ENCODE measurements at places on chromosomes 3 and 15.

DNA sequence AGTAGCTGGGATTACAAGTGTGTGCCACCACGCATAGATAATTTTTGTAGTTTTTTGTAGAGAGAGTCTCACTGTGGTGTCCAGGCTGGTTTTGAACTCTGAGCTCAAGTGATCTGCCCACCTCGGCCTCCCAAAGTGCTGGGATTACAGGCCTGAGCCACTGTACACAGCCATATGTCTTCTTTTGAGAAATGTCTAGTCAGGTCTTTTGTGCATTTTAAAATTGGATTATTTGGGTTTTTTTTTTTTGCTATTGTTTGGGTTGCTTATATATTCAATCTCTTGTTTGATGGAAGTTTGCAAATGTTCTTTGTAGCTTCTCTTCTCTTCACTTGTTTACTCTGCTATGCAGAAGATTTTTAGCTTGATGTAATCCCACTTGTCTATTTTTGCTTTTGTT lies 6.2 kb upstream of the ARPP19 start:
- DNase-seq = no peak

- no peak for DNase-seq
Measured at GRCh38 chr3:33124638-33125037, 10.8 kb downstream of the CRTAP start.

DNA sequence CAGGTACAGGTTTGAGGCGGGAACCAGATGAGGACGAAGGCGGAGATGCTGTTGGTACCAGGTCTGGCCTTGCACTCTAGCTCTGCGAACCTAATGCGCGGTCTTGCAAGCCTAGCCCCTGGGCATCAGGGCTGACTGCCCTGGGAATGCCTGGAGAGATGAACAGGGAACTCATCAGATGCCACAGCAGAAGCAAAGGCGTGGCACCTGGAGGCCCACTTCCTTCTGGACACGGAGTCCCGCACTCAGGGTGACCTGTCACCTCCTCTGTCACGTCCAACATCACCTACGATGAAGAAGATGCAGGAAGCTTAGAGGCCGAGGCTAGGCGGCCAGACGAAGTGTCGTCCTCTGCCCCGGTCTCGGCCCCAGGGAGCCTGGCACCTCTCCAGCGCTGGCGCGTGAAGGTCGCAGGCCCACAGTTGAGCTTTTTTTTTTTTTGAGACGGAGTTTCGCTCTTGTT lies 9.4 kb downstream of the RPLP1 start:
- no peak for DNase-seq

GRCh38 chr15:97087006-97087741 lies 756.7 kb downstream of the NR2F2 start:
- no peak for DNase-seq

DNA sequence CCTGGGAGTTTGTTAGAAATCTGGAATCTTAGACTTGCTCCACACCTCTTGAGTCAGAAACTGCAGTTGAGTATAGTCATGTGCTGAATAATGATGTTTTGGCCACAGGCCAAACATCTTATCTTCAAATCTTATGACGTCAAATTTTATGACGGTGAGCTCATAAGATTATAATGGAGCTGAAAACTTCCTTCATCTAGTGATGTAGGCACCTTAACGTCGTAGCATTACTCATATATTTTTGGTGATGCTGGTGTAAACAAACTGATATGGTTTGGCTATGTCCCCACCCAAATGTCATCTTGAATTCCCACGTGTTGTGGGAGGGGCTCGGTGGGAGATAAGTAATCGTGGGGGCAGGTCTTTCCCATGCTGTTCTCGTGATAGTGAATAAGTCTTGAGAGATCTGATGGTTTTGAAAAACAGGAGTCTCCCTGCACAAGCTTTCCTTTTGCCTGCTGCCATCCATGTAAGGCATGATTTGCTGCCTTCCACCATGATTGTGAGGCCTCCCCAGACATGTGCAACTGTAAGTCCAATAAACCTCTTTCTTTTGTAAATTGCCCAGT lies 268.0 kb upstream of the PROK2 start:
- no peak for DNase-seq

DNA sequence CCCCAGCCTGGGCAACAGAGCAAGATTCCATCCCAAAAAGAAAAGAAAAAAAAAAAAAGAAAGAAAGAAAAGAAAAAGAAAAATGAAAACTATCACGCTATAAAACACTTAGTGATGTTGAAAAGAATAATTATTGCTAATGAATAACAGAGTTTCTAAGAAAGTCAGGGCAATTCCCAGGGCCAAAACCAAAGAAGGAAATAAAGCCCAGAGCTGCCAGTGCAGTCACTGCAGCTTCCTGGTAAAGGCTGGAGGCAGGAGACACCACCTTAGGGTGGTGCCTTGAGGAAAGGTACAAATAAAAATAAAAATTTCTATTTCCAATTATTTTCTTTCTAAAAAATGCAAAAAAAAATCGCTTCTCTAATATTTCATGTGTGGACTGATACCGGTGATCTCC lies 19.7 kb upstream of the UACA start:
- no peak for DNase-seq

- no peak for DNase-seq
Measured at GRCh38 chr15:92877000-92877399, 23.1 kb upstream of the CHD2 start.

DNA sequence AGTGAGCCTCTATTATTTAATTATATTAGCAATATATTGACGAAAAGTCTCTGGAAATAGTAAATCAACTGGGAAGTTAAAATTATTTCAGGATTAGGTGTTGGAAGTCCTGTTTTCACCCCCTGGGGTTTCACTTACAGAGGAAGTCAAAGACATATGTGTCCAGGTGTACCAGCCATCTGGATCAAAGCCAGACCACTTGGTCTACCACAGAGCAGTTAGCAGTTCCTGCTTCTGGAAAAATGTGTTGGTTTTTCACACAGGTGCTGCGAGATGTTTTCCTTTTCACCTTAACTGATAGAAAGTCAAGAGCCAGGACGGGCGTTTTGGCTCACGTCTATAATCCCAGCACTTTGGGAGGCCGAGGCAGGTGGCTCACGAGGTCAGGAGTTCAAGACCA lies 13.1 kb downstream of the MME start:
- DNase-seq = no peak

DNA sequence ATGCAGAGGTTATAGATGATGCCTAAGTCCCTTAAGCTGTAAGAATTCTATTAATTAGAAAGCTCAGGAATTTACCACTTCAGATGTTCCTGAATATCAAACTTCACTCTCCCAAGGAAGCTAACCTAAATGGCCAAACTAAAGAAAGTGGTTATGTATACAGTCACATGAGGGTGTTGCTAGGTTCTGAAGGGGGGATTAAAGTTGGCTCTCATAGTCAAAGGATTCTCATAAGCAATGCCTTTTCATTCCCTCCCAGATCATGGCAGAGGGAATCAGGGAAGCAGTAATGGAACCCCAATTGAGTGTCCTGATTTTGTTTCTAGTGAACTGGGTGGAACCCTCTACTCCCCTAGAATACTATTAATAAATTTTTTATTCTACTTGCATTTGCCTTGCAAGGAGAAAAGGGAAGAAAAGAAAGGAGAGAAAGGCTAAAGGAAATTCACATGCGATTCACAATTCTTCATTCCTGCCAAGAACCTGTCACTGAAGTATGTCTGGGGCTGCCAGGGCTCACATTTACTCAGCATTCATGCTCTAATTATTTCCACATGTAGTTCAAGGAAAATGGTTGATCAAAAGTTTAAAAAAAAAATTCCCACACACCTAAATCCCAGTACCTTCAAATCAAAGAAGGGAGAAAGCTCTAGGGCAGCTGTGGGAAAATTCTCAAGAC lies 25.1 kb downstream of the FSTL1 start:
- DNase-seq = no peak

DNA sequence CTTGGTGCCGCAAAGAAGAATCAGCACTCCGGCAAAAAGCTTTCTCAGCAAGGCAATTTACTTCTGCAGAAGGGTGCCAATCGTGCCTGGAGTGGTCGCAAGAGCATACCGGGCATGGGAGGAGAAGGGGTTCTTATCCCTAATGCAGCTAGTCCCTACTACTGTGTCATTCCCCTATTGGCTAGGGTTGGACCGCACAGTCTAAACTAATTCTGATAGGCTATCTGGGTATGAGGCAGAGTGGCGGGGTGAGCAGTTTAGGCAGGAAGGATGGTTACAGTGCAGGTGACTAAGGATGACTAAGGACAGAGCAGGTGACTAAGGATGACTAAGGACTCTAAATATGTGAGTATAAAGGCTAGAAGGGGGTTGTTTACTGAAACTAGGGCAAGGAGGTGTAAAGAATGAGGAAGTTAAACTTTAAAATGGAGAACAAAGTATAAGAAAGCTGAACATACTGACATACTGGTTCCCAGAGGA lies 52.9 kb downstream of the PGBD4 start:
- peak; percentile 72 for DNase-seq

GRCh38 chr3:182058488-182058887 lies 346.8 kb downstream of the SOX2 start:
- no peak for DNase-seq

DNA sequence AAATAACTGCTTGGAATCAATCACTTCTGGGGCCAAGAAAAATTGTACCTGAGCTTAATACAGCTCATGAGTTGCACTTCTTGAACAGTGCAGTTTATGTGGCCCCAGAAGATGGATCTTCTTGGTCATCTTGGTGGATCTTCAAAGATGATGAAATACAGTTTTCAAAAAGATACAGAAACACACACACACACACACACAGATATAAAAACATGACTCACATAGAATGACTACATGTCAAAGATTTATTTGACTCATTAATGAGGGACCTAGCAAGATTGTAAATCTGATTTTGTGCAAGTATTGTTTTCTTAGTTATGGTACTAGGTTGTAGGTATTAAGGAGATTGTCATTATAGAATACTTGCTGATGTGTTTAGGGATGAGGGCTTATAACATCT lies 32.6 kb downstream of the PDCD6IP start:
- DNase-seq = no peak

DNA sequence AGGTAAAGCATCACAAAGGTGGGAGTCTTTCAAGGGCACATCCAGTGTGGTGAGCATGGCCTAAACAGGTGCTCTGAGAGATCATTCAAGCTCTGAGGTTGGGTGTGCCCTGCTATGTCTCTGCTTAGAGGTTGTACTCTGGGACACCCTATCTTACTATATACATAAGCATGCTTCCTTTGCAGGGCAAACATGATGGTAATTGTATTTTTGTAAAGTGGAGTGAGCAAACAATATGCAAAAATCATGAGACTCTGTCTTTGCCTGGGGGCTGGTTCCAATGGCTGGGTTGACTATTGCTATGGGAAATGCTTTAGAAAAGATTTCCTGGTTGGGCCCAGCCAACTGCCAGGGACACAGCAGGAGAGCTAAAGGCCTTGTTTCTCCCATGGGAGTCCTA lies 315.1 kb upstream of the TLE3 start:
- DNase-seq = no peak

- DNase-seq = no peak
Measured at GRCh38 chr15:65132878-65133547, 595 bp downstream of the PDCD7 start.

DNA sequence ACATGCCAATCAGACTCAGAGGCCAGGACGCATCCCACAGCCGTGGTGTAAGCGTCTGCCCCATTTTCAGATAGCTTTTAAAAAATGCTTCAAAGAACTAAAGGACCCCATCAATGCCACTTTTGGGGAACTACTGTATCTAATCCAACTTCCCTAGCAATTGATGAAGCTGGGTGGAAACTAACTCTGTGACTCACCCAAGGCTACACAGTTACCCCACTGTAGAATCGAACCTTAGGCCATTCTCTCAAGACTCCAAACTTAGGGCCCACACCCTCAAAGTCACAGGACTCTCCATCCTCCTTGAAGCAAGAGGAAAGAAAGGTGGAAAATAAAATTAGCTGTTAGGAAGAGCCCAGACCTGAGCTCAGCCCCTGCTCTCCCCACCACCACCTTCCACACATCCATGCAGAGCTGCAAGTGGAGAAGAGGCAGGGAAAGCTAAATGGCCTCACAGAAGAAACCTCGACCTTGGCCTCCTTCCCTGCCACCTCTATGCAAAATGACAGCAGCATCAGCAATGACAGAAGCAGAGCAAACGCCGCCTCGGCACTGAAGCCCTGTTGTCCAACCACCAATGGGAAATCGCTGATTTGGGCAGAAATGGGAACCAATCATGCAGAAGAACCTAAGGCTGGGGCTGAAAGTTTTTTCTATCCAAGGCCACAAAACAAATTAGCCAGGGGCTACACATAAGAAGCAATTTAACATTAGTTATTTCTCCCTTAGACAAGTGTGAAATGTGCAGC lies 22.2 kb downstream of the ANP32A start:
- no peak for DNase-seq

DNA sequence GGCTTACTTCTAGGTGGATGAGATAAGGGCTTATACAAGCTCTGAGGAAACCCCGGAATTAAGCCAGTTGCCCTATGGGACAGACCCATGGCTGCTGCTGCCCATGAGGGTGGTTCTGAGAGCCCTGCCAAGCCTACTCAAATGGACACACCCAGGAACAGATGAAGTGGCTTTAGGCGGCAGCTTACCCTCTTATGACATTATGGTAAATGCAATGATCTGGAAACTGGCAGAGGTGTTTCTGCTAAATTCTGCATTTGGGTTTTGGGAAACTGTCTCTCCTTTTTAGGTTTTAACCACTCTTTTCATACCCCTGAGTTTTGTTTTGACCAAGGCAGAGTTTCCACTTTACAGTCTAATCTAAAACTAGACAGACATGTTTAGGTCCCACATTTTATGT lies 9.0 kb upstream of the ZBED2 start:
- no peak for DNase-seq

GRCh38 chr15:81254916-81255290 lies 58.2 kb downstream of the IL16 start:
- DNase-seq = no peak

DNA sequence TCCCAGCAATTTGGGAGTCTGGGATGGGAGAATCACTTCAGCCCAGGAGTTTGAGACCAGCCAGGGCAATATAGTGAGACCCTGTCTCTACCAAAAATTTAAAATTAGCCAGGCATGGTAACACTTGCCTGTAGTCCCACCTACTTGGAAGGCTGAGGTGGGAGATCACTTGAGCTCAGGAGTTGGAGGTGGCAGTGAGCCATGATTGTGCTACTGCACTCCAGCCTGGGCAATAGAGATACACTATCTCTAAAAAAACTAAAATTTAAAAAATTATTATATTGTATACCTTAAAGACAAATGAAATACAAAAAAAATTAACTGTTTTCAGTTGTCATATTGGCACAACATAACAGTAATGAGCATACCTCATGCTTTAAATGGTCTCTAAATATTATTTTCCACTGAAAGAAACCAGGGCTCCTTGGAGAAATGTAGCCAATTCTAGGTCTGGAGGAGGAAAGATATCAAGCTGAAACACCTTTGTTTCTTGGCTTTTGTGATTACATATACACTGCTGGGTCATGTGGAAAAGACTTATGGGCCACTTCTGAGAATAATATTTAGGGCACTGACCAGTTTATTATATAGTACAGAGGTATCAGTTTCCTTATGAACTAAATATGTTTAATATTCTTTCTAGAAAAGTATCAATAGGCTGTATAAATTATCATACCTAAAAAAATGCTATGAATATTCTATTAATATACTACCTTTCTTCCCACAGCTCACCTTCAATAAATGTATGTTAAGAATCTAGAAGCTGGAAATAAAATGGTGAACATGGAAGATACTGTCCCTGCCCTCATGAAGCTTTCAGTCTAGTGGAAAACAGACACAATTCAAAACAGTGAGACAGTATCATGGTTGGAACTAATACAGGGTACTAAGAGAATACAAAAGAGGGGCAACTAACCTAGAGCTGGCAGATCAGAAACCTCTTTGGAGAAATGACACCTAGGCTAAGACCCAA lies 119.5 kb downstream of the TMCC1 start:
- no peak for DNase-seq

GRCh38 chr3:168162172-168162571 lies 66.4 kb upstream of the GOLIM4 start:
- DNase-seq = no peak

- no peak for DNase-seq
Measured at GRCh38 chr15:26943866-26944265, 27.1 kb upstream of the GABRG3 start.
